Caudate nucleus (tissue), 63 donors: ENCODE measurements at places on chromosomes 2 and 18.

DNA sequence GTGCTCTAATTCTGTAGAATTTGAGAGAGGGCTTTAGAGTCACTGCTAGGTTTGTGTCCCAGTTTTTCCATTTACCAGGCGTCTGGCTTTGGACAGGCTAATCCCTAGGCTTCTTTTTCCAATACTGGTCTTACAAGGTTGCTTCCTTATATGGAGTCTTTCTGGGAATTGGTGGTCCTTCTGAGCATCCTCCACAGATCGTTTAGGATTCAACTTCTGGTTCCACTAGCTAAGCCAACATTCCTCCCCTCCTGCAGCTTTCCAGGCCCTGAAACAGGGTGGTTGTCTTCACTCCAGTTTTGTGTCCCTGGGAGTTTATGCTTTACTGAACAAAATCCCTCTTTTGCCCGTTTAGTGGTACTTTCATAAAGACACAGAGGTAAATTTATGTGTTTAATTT, 170.6 kb downstream of the CERS6 start:
- DNase-seq = no peak

DNA sequence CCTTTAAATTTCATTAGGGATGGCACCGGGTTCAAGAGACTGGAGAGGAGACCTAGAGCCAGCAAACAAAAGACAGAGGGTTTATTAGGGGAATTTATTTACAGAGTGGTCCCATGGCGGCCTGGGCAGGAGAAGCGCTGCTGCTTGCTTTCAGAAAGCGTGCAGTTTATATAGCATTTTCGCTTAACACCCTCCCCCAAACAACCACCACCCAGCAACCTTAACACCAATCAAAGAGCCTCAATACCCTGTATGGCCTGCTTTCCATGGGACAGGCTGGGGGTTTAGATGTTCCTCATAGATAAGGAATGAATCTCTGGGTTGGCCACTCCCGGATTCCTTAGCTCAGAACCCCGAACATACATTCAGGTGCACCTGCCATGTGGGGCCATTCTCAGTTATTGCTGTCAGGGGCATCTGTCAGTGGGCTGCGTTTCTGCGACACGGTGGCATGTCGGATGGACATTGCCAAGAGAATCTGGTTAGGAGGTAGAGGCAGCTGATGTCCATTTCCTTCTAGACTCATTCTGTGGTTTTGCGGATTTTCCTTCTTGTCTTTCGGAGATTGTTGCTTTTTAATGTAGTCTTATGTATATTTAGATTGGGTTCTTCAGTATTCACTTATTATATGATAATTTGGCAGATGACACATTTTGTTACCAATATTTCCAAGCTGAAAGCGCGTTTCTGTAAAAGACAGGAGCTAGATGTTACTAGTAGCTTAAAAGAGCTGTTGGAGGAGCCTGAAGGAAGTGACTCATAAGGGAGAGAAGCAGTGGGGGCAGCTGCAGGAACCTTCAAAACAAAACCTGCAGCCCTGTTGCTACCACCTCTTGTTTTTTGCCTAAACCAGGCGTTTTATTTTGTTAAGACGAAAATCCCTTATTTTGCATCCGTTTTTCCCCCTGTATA, 7.2 kb downstream of the AGAP1 start:
- DNase-seq = peak; percentile 62

DNA sequence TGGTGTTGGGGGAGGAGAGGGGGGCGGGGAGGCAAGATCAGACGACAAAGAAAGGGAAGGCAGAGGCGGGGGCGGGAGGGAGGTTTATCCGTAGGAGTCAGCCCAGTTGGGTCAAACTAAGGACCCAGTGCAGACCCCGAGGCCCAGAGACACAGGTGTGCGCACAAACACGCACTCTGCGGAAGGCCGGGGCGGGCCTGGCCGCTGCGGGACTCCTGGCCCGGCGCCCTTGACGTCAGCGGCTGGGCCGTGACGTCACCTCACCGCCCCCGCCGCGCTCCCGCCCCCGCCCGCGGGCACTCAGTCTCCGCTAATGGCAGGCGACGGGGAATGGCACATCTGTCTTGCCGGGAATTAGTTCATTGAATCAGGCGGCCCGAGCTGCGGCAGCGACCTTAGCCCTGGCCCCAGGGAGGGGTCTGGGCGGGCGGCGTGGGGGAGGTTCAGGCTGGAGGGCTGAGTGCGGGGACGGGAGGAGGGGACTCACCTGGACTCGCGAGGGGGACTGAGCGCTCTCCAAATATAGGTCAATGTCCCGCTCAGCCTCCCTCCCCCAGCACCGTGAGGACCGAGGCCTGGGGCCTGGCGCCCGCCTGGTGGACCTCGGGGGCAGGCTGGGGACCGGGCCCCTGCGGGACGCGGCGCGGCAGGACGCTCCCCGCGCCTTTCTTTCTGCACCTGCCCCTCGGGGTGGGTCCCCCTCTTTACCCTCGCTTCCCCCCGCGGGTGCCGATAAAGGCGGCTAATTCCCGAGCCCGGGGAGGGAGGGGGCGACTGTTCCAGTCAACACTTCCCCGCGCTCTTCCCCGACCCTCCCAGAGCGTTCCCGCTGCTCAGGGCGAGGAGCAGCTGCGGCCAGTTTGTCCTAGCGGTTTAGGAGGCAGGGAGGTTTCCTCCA, 15.5 kb upstream of the ECEL1 start:
- DNase-seq = peak; percentile 21

GRCh38 chr18:24560511-24560981, 100.1 kb downstream of the HRH4 start:
- no peak for DNase-seq

DNA sequence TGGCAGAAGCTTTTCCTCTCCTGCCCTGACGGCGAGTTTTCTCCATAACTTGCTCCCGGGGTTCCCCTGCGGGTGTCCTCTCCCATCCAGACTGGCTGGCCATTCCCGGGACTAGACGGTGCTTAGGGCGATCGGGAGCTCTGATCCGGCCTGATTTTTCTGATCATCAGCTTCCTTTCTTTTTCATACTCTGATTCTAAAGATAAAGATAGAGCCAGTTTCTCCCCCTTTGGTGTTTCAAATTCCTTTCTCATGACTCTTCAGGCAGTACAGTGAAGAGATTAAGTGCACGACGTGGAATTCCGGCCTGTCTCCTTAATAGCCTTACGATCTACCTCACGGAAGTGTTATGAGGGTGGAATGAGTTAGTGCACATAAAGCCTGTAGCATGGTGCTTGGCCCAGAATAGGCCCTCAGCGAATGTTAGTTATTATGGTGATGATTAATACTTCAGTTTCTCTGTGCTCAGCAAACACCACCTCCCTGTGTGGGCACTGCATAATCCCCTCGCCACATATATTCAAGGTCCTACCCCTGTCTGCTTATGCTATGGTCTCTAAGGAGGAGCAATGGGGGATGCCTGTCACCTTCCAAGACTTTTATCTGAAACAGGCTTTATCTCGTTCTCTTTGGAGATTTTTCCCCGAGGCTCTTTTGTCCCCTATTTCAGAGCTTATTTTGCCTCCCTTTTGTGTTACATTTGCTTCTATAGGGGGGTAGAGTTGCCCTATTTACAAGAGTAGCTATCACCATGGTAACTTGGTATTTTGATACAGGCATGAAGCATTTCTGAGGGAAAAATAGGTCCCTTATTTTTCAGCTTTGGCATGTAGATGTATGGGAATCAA, 254.8 kb downstream of the CDH2 start:
- no peak for DNase-seq

- no peak for DNase-seq
These were observed 423.2 kb upstream of the NRP2 start for GRCh38 chr2:205259121-205259520.

DNA sequence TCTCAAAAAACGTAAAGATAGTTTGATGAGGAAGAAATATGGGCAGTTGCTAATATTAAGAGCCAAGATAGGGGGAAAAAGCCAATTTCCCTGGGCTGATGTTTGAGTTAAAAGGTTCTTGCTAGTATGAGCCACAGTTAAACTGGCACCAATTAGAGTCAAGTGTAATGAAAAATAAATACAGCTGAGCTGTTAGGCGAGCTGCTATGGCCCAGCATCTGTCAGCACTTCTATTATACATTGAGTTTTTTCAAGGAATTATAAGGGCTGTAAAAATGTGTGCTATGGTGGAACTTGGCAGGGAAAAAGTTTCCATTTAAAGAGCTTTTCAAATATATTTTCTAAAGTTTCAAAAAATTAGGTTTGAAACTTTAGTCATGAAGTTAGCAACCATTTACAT, 279.6 kb downstream of the CYRIA start:
- no peak for DNase-seq

- no peak for DNase-seq
These were observed 185.3 kb upstream of the ATP5MC3 start for GRCh38 chr2:175366815-175367214.

DNA sequence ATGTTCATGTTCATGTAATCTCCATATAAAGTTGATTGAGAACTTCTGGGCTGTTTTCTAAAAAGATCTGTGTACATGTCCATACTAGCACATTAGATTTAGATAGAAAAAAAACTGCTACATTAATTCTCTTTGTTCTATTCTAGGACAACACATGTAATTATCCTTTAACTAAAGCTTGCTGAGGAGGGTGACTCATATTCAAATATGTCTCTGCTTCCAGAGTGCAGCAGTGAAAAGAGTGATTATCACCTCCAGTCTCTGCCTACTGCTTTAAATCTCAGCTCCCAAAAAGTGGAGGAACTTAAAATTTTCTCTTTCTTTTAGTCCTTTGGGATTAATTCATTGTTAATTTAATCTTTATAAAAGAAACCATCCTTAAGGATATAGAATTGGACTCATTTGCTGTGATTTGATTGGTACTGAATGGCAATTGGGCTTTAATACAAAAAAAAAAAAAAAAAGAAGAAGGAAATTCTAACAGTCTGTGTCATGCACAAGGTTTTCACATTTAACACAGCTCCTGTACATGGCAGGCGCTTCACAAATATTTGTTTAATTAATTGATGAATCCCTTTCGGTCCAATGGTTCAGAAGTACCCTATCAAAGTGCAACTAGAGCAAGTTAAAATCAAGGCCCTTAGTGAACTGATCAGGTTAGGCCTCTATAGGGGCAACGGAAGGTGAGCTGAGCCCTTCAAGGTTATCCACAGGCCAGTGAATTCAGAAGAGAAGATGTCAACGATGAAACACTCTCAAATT, 214.0 kb upstream of the KCNJ3 start:
- no peak for DNase-seq

DNA sequence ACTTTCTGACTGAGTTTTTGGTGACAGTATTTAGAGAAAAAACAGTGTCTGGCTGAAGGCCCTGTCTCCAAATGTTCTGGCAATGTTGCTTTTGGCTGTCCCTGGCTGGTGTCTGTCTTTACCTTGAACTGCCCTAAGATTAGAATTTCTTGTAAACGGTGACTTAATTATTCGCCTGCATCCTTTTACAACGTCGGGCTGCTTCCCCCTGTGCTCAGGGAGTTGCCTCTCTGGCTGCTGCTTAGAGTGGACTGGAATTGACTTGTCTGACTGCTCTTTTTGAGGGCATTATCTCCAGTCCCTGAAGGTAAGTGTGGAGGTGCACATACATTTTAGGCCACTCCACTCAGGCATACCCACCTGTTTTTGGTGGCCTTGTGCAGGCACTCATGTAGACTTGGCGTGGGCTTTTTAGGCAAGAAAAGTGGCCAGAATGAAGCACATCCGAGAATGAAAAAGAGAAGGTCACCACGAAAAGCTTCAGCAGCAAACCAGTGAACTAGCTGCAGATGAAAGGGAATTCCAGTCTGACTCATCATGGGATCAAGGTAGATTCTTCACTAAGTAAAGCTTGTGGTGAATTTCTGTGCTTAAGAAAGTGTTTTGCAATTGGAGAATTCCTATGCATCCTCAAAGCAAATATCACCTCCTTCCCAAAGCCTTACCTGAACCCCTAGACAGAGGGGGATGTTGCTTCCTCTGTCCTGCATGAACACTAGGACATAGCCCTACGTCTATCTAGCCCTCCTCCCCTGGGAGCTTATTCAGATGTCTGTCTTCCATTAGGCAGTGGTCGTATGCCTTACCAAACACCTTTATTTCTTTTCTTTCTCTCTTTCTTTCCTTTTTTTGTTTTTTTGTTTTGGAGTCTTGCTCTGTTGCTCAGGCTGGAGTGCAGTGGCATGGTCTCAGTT, 230.3 kb upstream of the TRIB2 start:
- DNase-seq = no peak

GRCh38 chr2:10712185-10712809, 9.1 kb upstream of the ATP6V1C2 start:
- no peak for DNase-seq

DNA sequence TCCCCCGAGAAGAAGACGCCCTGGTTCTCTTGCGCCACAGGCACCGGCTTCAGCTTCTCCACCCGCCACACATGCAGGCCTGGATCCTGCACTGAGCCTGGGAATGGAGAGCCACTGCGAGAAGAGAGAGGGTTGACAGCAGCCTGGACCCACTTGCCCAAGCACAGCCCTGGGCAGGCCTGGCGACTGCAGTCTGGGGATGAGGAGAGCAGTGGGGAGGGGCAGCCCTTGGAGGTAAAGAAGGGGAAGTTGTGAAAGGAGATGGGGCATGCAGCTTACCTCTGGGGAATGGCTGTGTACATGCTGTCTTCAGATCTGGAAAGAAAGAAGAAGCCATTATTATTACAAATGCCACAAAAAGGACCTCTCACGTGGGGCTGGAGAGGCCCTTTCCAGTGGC, 8.3 kb downstream of the CAPG start:
- no peak for DNase-seq
